Ureter (tissue), 1 donor: ENCODE measurements at places on chromosomes 5 and 9. TPM values are rescaled to one million over a fixed set of nuclear protein-coding genes. Genes with fewer than 3 reads are reported as not detected.

GRCh38 chr9:102506406-102506805 is 488.7 kb upstream of the CYLC2 start:
- DNase-seq, result no peak

DNA sequence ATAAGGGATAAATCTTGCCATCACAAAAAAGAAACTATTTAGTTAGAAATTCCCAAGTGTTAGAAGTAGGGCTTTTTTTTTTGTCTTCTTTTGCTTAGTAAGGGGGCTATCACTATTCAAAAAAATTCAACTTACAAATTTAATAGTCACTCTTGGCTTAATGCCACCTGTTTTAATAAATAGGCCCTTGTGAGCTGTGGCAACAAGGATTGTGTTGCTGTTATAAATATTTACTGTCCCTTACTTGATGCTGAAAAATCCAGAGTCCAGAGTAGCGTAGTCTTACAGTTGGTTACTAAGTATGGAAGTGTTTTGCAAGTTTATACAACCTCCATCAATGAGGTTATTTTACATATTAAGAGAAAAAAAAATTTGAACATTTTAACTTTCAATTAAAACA is 21.4 kb upstream of the CEP78 start:
- no peak for DNase-seq

GRCh38 chr5:15142458-15142857 is 270.9 kb upstream of the ANKH start:
- no peak for DNase-seq

GRCh38 chr5:10286162-10286861 is 21.4 kb downstream of the CMBL start:
- DNase-seq, result no peak

DNA sequence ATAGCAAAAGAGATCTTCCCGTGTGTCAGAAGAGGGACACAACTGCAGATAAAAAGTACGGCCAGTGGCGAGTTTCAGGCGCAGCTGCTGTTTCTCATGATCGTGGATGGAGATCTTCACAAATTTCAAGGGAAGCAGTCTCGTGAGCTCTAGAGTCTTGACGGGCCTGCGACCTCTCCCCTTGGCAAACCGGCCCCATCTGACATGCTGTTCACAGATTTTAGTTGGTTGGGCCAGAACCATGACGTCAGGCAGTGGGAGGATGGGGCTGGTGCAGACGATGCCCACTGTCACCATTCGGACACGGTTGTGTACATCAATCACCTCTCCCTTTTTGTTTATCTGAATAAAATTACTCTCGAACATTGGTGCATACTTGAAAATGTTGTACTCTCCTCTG is 396 bp downstream of the GARIN3 start:
- DNase-seq, result no peak

GRCh38 chr9:2675834-2676233 is 41.5 kb upstream of the KCNV2 start:
- DNase-seq, result no peak

DNA sequence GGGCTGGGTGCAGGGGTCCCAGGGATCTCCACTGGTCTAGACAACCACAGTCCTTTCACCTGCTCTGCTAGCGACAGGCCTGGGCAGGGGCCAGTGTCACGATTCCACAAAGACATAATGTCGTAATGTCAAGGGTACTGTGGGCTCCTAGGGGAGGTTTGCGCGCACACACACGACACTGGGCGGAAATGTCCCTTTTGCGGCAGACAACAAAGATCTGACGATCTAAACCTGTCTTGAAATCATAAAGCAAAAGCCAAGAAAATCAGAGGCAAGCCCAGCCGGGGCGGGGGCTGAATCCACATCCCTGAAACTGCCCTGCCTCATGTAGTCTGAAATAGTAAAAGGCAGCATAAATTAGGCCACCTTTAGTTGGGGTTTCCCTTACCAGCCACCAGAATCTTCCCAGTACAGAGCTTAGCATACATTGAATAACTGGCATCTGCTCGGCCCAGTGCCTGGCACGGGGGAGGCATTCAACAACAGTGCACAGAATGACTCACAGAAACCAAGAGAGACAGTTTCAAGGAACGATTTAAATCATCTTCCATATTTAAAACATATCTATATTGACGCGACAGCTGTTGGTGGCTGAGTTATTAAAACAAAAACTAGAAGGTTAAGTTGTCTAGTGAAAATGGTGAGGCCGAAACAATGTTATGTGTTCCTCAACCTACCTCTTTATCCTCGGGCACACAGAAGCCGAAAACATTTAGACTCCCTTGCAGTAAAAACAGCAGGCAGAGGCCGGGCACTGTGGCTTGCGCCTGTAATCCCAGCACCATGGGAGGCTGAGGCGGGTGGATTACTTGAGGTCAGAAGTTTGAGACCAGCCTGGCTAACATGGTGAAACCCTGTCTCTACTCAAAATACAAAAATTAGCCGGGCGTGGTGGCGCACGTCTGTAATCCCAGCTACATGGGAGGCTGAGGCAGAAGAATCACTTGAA is 151.0 kb downstream of the MYO10 start:
- DNase-seq, result no peak

DNA sequence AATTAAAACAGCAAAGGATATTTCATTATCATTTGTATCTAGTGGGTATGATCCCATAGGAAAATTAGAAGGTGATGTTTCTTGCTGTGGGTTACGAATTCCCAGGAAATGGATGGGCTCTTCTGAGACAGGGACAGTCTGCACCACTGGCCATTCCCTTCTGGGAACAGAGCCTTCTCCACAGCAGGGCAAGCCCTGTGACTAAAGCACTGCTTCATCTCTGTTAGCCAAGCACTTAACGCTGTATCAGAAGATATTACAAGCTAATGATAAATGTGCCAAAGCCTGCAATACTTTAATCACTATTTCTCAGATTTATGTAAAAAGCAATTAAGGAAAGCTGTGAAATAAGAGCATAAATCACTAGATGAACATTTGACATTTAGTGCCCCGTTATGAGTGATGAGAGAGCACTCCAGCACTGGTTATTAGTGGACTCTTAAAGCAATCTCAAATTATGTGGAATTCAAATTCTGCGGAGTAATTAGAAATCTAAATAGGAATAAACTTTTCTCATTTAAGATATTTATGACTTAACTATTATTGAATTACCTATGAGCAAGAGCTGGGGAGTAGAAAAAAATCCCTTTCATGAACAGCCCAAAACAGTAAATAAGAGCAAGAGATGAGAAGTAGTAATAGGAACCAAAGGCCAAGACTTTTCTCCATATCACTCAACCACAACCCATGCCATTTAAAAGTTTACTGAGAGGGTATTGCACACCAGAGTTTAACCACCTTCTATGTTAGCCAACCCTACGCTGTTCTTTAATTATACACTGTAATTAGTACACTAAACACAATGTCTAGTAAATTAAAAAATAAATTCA is 49.2 kb downstream of the FAM240B start:
- no peak for DNase-seq

GRCh38 chr5:60223342-60223741 is 329.8 kb upstream of the PDE4D start:
- DNase-seq, result no peak

- DNase-seq, result no peak
Measured at GRCh38 chr9:128317629-128318028, 4.6 kb downstream of the TRUB2 start.

DNA sequence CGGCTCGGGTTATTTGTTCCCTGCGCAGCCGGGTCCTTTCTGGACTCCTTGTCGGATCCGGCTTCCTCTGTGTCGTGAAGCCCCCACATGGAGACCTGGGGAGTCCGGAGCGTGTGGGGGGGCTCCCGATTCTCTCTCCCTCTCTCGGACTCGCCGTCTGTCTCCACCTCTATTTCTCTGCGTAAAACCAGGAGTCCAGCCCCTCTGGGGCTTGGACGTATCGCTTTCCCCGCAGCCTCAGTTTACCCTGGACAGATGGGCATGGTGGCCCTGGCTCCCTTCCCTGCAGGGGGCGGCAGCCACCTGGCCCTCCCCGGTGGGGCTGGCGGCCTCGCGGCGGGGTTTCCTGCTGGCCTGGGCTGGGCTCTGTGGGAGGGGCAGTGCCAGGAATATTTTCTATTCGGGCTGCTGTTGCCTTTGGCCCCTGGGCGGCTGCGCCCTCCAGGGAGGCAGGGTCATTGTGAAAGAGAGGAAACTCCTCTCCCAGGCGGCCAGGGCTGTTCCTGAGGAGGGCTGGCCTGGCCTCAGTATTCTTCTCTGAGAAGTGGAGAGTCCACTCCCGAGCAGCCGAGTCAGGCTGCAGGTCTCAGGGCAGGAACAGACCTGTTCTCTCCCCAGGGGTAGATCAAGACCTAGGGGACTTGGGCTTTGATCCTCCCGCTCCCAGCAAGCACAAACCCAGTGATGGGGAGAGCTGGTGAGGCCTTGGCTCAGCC is 665 bp downstream of the ASS1 start:
- no peak for DNase-seq

GRCh38 chr9:9719373-9720112 is 893.3 kb downstream of the PTPRD start:
- no peak for DNase-seq

- DNase-seq, result no peak
Measured at GRCh38 chr9:36288070-36288469, 29.8 kb upstream of the GNE start.

- no peak for DNase-seq
Measured at GRCh38 chr9:108568093-108568492, 287.7 kb downstream of the ACTL7B start.

- no peak for DNase-seq
Measured at GRCh38 chr9:17723656-17724055, 144.8 kb downstream of the SH3GL2 start.

DNA sequence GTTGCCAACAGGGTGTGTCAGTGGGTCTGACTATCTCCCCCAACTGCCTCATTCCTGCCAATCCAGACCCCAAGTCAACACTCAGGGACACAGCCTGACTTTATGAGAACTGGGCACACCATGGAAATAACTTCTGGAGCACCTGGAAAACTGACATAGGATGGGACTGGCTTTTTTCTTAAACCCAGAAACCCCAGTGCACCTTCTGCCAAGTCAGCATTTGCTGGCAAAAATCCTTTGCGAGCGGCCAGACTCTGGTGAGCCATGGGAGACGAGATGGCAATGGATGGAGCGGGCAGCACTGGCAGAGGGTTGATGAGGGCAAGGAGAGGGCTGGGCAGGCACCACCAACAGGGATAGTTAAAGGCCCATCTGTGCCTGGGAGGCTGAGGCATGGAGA is 114.4 kb upstream of the OSMR start:
- DNase-seq, result no peak

DNA sequence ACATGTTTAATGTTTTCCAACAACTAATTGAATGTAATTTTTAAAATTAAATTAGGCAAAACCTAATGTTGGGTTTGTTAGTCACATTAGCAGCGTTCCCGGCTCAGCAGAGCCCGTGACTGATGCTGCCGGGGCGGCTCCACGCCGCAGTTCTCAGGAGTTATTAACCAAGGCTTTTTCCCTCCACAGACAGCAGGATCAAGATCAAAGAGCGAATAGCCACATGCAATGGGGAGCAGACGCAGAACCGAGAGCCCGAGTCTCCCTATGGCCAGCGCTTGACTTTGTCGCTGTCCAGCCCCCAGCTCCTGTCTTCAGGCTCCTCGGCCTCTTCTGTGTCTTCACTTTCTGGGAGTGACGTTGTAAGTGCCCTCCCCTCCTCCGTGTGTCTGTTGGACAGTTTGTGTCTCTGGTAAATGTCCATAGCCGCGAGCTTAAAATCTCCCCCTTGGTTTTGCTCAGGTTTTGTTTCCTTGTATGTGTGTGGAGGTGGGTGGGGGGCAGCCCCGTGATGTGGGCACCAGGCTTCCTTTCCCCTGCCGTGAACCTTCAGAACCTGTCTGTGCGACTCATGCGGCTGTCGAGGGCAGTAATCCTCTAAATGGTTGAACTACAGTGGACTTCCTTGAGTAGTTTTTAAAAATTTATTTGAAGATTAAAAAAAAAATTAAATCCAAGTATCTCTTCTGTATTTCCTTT is 37.1 kb downstream of the TENT4A start:
- no peak for DNase-seq

DNA sequence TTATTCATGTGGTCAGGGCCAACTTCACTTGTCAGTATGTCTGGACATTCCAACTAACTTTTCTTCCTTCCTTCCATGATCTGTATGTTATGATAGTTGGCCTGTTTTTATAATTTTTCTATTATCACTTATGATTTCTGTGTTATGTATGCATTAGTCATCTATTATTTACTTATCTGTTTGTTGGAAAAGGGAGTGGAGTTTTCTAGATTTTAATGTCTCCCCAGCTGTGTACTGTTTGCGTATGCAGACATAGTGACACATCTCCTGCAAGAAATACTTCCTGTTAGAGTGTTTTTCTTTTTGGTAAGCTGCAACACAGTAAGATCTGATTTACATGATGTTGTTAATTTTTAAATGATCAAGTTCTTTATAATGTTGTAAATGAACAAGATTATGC is 8.7 kb upstream of the INSYN2B start:
- DNase-seq, result no peak

- peak; percentile 77 for DNase-seq
Measured at GRCh38 chr5:119355685-119356611, at the start of gene TNFAIP8. Gene TNFAIP8, plus strand, starts transcription at chr5:119356019. Its CDS starts 72 bp downstream, at chr5:119356091.

- DNase-seq, result no peak
Measured at GRCh38 chr5:173494446-173494845, 122.0 kb downstream of the BOD1 start.

DNA sequence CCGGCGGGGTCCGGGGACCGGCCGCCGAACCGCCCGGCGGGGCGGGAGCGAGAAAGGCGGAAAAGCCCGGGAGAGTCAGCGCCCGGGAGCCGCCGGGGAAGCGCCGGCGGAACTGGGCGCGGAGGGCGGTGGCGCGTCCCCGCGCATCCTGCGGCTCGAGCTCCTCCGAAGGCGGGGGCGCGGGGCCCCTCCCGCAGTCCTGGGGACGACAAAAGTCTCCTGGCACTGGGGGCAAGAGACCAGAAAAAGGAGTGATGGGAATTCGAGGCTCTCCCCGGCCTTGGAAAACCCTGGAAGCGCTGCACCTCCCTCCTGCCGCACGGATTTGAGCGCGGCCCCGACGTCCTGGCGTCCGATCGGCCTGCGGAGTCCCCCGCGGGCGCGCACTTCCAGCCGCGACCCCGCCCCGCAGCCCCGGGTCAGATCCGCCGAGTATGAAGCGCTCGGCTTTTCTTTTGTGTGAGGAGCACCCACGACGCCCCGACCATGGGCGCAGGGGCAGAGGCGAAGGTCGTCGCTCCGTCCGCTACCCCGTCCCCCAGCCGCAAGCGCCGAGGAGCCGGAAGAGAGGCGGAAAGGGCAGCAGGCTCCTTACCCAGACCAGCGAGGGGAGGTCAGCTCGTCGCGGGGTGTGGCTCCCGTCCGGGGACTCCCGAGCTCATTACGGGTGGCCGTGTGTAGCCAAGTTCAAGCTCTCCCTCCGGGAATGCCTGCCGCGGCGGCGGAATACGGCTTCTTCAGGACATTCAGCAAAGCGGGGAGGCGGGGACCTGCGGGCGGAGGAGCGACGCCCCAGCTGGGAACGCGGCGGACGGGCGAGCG is at the start of gene EPB41L4A:
Gene EPB41L4A, minus strand, starts transcription at position 114 of the 822 bp plus-strand sequence. CDS start 238 bp downstream, outside the sequence.
- peak; percentile 73 for DNase-seq

DELE1 gene
- total RNA-seq, result 109 TPM

NRG2 gene
- 13.9 TPM for total RNA-seq

RAPGEF6 gene
- 30.7 TPM for total RNA-seq

ZDHHC11B gene
- 15.6 TPM for total RNA-seq

PCDHB7 gene
- total RNA-seq, result 2.4 TPM

FLT4 gene
- 12.1 TPM for total RNA-seq

CBY3 gene
- total RNA-seq, result not detected

UTP15 gene
- total RNA-seq, result 31.8 TPM

CERT1 gene
- total RNA-seq, result 51.7 TPM

CDX1 gene
- not detected for total RNA-seq

SLC46A2 gene
- total RNA-seq, result 4.2 TPM

SPATA31C1 gene
- not detected for total RNA-seq

TAS2R1 gene
- not detected for total RNA-seq

ZNF354B gene
- 15.6 TPM for total RNA-seq

BTNL9 gene
- 26.0 TPM for total RNA-seq

OR1Q1 gene
- total RNA-seq, result not detected

ZFP2 gene
- total RNA-seq, result 3.0 TPM

MRPL41 gene
- total RNA-seq, result 38.2 TPM
